KG1 (cell line): ENCODE measurements at places on chromosomes 16 and 17.

- no peak for DNase-seq
Observed at GRCh38 chr16:82625066-82625968, 1.5 kb upstream of the CDH13 start.

- no peak for DNase-seq
Observed at GRCh38 chr16:13055480-13055879, 154.1 kb downstream of the SHISA9 start.

- DNase-seq = no peak
Observed at GRCh38 chr16:74999219-74999608, 390 bp downstream of the ZNRF1 start.

DNA sequence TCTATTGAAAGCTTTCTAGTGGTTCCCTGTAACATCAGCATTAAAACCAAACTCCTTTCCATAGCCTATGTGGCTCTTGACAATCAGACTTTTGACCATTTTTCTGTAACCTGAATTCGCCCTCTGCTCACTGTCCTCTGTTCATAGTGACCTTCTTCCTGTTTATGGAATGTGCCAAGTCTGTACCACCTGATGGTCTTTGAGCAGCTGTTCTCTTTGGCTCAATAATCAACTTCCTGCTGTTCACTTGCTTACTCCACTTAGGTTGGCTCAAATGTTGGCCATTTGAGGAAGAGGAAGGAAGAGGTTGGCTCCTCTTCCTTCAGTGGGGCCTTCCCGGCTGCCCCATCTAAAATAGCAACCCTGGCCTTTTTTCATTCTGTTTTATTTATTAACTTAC lies 251.5 kb downstream of the CA10 start:
- DNase-seq = no peak

- no peak for DNase-seq
Observed at GRCh38 chr17:41211845-41212466, 14.5 kb upstream of the KRTAP9-2 start.
